ENCODE measurements at places on chromosomes 16 and 17. TPM values are rescaled to one million over a fixed set of nuclear protein-coding genes. Genes with fewer than 3 reads are reported as not detected.

The CA10 gene
- total RNA-seq, result not detected

The ENDOV gene
- 37.1 TPM for total RNA-seq

The NME3 gene
- total RNA-seq, result 43.7 TPM

The SAMD14 gene
- total RNA-seq, result 0.24 TPM

The SLC46A1 gene
- 10.8 TPM for total RNA-seq

GRCh38 chr16:67562526-67562917 is at the start of gene CTCF:
TSS of gene CTCF (plus strand) at chr16:67562526. CDS start at chr16:67610833, 48,307 bp downstream.
- no peaks in the 10 kb centered on the region for H3K36me3 ChIP-seq
- no peaks in the 10 kb centered on the region for H3K27me3 ChIP-seq
- H3K27ac ChIP-seq, result peak within 1 kb of the TSS; percentile 98
- peaks cover 11% of the 10 kb centered on the region for H3K4me1 ChIP-seq

GRCh38 chr17:72378414-72379390 is 257.9 kb downstream of the SOX9 start:
- no peaks in the 10 kb centered on the region for H3K27me3 ChIP-seq
- no peaks in the 10 kb centered on the region for H3K36me3 ChIP-seq
- H3K4me3 ChIP-seq, result no peak overlapping the region
- no peak overlapping the region for H3K27ac ChIP-seq
- H3K4me1 ChIP-seq, result peaks cover 8% of the 10 kb centered on the region

DNA sequence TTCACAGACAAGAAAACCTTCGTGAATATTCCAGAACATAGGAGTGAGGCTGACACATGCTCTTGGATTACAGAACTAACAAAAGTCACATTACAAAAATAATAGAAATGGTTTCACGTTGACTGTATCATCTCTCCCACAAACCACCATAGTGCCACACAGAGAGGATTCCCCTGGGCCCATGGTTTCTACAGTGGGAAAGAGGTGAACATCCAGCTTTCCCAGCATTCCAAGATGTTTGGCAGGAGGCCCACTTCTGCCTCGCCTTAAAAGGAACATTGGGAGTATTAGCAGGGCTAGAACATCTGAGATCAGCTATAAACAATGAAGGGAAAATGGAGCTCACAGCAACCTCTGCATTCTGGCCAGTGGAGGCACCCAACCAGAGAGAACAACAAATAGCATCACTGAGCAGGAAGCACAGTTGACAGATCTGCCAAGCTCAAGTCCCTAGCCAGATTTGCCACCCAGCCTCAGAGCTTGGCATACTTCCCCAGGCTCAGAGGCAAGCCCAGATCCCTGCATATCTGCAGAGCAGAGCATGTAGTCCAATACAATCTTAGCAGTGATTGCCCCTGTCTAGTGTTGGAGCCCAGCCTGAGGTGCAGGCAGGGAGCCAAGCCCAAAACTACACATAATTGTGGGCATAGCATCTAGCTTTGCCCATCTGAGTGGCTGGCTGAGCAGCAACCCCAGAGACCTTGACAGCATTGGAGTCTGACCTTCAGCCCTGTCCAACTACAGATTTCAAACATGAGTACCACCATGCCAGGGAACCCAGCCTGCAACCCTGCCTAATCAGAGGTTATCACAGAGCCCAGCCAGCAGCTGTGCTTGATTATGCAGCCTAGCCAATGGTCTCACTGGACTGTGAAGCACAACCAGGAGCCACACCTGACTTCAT is 260.4 kb downstream of the CEP112 start:
- no peak overlapping the region for H3K4me3 ChIP-seq
- no peaks in the 10 kb centered on the region for H3K36me3 ChIP-seq
- H3K27me3 ChIP-seq, result no peaks in the 10 kb centered on the region
- no peak overlapping the region for H3K27ac ChIP-seq

- no peak overlapping the region for H3K27ac ChIP-seq
- no peak overlapping the region for H3K4me3 ChIP-seq
- H3K36me3 ChIP-seq, result no peaks in the 10 kb centered on the region
- H3K4me1 ChIP-seq, result no peaks in the 10 kb centered on the region
- no peak for DNase-seq
Measured at GRCh38 chr16:62149631-62150030, 113.4 kb upstream of the CDH8 start.

GRCh38 chr17:72461757-72462156 is 340.9 kb downstream of the SOX9 start:
- no peak for DNase-seq
- H3K36me3 ChIP-seq, result no peaks in the 10 kb centered on the region
- H3K4me1 ChIP-seq, result peaks cover 56% of the 10 kb centered on the region
- H3K27me3 ChIP-seq, result no peaks in the 10 kb centered on the region
- H3K4me3 ChIP-seq, result no peak overlapping the region

All from thyroid gland (tissue), 4 donors.